ENCODE measurements at places on chromosomes 7 and 10.

DNA sequence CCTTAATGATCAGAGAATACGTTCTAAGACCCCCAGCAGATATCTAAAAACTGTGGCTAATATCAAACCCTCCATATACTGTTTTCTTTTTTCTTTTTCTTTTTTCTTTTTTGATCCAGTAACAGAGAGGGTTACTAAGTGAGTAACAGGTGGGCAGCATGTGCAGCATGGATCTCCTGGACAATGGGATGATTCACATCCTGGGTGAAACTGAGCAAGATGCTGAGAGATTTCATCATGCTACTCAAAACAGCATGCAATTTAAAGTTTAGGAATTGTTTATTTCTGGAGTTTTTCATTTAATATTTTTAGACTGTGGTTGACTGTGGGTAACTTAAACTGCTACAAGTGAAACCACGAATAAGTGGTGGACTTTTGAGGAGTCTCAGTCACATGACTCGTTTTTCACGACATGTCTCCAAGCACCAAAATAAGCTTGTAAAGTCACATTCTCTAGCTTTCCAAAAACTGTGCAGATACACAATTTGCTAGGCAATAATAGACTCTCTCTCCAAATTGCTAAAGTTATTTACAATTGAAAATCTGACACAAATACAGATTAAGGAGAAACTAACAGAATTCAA, 716.2 kb downstream of the NXPH1 start:
- no peak for DNase-seq

GRCh38 chr7:159062569-159062968, 82.1 kb downstream of the VIPR2 start:
- no peak for DNase-seq

DNA sequence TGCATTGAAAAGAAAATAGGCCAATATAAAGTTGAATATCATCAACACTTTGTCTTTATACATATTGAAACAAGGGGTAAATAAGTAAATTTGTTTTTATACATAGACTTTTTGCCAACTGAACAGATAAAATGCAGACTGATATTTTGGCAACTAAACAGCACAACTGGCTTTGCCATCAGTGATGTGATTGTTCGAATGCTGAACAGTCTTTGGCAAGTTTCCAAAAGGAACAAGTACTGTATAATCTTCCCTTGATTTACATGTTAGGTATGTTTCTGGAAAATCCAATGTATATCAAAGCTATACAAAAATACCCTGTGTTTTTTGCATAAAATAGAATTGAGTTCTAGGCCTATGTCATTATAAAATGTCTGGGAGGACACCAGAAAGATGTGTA, 18.2 kb upstream of the ANKRD1 start:
- no peak for DNase-seq

- DNase-seq: no peak
Measured at GRCh38 chr7:778271-778967, 51.3 kb upstream of the PRKAR1B start.

DNA sequence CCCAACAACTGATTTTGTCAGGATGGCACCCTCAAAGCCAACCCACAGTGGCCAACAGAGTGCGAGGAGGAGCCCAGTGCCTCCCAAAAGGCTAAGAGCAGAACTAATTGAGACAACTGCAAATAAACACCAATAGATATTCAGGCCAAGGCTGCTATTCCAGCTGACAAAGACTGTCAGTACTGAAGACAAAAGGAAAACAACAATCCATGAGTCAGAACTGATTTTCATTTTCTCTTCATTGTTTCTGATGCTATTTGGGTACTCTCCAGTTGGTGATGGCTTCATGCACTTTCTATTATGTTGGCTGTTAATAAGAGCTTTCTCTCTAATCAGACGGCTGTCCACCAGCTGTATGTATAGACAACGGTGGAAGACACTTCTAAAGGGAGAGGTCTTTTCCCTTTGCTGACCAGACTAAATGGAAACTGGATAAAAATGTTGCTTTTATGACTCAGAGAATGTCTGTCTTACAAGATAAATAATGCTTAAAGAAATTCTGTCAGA, 515.9 kb downstream of the PARD3 start:
- DNase-seq: no peak

GRCh38 chr10:3530783-3531645, 254.0 kb downstream of the KLF6 start:
- no peak for DNase-seq

- no peak for DNase-seq
Measured at GRCh38 chr10:43794181-43794815, 145.6 kb upstream of the ZNF32 start.

- DNase-seq: no peak
Measured at GRCh38 chr10:87559392-87559791, 54.7 kb downstream of the MINPP1 start.

GRCh38 chr10:103554488-103555324, 61.2 kb downstream of the NEURL1 start:
- DNase-seq: peak; percentile 71

DNA sequence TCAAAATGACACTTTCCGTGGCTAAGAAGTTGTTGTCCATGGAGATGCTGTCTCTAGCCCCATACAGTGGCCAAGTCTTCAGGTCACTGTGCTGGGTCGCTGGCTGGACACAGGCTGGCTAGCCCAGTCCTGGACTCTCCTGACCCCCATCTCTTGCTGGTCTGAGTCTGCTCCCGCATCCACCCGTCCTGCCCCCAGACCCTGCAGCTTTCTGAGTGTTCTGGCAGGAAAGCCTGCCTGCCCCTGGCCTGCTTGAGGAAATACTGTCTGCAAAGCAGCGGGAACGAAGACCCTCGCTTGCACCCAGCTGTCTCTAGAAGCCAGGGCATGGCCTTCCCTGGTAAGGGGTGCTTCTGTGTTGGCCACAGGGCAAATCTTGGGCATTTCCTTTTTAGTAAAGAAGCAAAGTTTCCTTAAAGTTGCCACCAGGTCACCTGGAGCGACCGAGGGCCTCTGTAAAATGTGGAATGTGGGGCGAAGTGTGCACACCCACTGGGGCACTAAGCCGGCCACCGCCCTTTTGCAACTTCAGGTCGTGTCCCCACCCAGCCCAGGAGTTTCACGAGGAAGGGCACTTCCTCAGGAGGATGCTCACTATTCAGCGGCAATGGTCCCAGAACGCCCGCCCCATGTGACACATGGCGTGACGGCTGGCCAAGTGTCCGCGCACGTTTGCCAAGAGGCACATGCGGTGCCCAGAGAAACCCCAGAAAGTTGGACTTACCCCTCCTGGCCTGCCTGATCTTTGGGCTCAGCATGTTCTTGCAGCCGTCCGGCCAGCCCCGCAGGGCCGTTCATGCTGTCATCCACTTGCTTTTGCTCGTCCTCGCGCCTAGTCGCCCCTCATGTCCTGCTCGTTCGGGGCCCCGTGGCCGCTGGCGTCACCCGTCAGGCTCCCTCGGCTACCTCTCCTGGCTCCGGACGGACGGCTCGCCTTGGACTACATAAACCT, 558 bp downstream of the ARHGAP22 start:
- no peak for DNase-seq

Data from A549 (cell line).